ENCODE measurements at places on chromosomes 4 and X.

DNA sequence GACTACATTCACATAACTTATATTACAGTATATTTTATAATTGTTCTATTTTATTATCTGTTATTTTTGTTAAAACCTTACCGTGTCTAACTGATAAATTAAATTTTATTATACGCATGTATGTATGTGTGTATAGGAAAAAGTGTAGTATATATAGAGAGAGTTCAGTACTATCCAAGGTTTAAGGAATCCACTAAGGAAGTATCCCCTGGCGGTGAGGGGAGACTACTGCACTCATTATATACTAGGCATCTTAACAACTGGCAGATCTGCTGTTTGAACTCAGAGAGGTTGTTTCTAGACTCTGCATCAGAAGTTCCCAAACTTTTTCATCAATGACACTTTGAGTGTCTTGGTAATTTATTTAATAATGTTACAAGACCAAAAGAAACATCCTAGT, 70.9 kb downstream of the NDST4 start:
- peak; percentile 0 for DNase-seq

- no peak for DNase-seq
Measured at GRCh38 chrX:153643431-153644351, 3.3 kb upstream of the DUSP9 start.

DNA sequence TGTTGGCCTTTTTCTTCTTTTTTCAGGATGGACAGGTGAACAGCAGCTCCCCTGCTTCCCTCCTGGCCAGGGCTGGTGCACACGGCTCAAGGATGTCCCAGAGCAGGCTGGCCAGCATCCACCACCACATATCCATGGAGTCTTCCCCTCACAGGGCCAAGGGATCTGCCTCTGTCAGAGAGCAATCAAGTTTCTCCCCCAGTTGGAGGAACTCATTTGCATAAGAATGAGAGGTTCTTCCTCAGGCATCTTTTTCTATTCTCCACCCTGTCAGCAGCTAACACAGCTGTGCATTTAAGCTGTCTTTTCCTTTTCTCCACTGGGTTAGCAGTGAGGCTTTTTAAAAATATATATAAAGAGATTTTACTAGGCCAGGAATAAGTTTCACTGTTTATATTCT, 143.8 kb downstream of the ANAPC10 start:
- DNase-seq, result no peak

- DNase-seq, result no peak
Measured at GRCh38 chr4:48687313-48688051, 92.6 kb downstream of the FRYL start.

DNA sequence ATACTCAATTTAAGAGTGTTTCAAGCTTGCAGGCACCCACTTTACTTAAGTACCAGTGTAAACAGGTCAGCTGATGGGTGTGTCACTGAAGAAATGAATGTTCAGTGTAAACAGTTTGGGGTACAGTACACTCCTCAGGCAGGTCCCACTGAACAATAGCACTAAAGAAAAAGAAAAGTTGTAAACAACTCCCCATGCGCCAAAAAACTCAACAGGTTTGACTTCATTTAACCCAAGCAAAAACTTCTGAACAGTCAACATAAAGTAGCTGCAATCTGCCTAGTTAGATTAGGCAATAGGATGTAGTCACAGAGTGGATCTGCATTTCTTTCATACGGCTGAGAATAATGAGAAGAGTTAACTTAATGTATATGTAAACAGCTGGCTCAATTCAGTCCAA, 93.2 kb downstream of the FAM13A start:
- DNase-seq, result peak; percentile 16

GRCh38 chr4:149135062-149135461, 680.6 kb downstream of the IQCM start:
- no peak for DNase-seq

GRCh38 chr4:104616401-104616820, 121.7 kb upstream of the CXXC4 start:
- DNase-seq, result no peak

- no peak for DNase-seq
Measured at GRCh38 chr4:10977534-10977933, 293.0 kb upstream of the CLNK start.
